ENCODE measurements at places on chromosomes 7 and 10. TPM values are rescaled to one million over a fixed set of nuclear protein-coding genes. Genes with fewer than 3 reads are reported as not detected.
A peak's percentile ranks its signal among the peaks of the same experiment; 100 is the strongest.

GRCh38 chr10:101726115-101726387, 31.1 kb upstream of the FBXW4 start:
- DNase-seq, result no peak
- peaks cover 16% of the 10 kb centered on the region for H3K27me3 ChIP-seq
- no peaks in the 10 kb centered on the region for H3K4me1 ChIP-seq
- no peak overlapping the region for H3K4me3 ChIP-seq

DNA sequence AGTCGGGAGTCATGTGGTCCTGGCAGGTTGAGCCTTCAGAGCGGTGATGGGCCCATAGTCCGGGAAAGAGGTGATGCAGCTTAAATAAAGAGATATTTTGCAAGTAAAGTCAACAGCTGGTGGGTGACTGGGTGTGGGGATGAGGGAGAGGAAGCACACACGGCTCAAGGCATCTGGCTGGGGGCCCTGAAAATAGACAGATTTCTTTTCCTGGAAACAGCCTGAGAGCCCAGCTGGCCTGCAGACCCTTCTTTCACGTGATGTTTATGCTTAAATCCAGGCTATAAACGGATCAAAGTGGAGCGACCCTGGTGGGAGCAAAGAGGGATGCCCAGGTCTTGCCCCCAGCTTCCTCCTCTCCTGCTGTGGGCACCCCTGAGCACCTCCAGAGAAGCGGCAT, 149.1 kb downstream of the TEX36 start:
- DNase-seq, result no peak
- H3K36me3 ChIP-seq, result no peaks in the 10 kb centered on the region
- no peaks in the 10 kb centered on the region for H3K4me1 ChIP-seq

GRCh38 chr7:80379034-80379982, 132.6 kb downstream of the GNAT3 start:
- H3K4me1 ChIP-seq, result peaks cover 10% of the 10 kb centered on the region
- H3K27ac ChIP-seq, result peak overlapping the region; percentile 45
- no peak overlapping the region for H3K4me3 ChIP-seq

- no peak for DNase-seq
- peaks cover 6% of the 10 kb centered on the region for H3K4me1 ChIP-seq
- no peak overlapping the region for H3K4me3 ChIP-seq
- H3K36me3 ChIP-seq, result no peaks in the 10 kb centered on the region
- peaks cover 5% of the 10 kb centered on the region for H3K27me3 ChIP-seq
These were observed 17.7 kb upstream of the CFAP46 start for GRCh38 chr10:132960071-132960472.

DNA sequence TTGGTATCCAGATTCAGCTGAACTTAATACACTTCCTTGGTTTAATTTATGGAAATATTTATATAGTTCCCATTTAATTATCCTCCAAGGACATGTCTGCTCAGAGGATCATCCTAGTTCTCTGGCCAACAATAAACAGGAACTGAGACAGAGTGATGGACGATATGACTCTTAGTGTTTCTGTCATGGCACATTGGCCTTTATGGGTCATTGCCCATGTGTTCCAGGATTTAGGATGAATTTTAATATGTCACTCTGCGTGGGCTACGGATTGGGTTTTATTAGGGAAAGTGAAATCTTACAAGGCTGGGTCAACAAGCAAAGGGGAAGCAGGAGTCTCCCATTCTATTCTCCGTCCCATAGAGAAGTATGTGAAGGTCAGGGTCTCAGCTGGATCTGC, 18.8 kb upstream of the TNPO3 start:
- H3K27me3 ChIP-seq, result peaks cover 31% of the 10 kb centered on the region
- H3K4me3 ChIP-seq, result no peak overlapping the region
- H3K27ac ChIP-seq, result no peak overlapping the region
- H3K4me1 ChIP-seq, result no peaks in the 10 kb centered on the region

DNA sequence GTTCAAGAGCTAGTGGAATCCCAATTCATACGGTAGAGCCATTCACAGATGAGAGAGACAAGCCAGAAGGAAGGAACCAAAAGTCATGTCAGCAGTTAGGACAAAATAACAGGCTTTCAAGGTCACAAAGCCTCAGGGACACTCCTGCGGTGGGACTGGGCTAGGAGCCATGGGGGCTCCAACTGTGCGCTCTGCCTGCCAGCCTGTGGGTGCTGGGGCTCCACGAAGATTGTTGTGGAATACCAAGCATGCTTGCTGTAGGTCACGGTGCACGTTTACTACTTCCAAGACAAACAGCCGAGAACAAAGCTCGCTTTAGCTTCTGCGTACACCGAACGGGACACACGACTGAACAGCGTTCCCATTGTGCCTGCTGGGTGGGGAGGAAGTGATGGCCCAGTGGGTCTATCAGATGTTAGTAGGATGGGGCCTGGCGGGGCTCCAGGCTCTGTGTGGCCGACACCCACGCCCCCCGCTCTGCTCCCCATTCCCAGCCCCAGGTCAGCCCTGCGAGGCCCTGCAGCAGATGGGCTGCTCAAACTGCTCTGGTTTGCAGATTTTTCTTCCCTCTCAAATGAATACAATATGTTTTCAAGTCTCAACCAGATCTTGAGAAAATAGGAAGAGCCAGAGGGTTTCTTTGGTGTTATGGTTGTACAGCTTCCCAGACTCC, 158.9 kb downstream of the EGFR start:
- peaks cover 77% of the 10 kb centered on the region for H3K36me3 ChIP-seq
- no peak overlapping the region for H3K4me3 ChIP-seq
- peak overlapping the region; percentile 72 for H3K27ac ChIP-seq
- H3K4me1 ChIP-seq, result peaks cover 18% of the 10 kb centered on the region
- H3K27me3 ChIP-seq, result no peaks in the 10 kb centered on the region
- DNase-seq, result peak; percentile 38

- no peaks in the 10 kb centered on the region for H3K27me3 ChIP-seq
- DNase-seq, result no peak
- H3K4me1 ChIP-seq, result no peaks in the 10 kb centered on the region
- no peak overlapping the region for H3K4me3 ChIP-seq
- H3K36me3 ChIP-seq, result no peaks in the 10 kb centered on the region
These were observed 50.0 kb upstream of the CELF2 start for GRCh38 chr10:10967581-10968256.

GRCh38 chr7:101838837-101839483, 21.5 kb downstream of the CUX1 start:
- no peak overlapping the region for H3K4me3 ChIP-seq
- no peak overlapping the region for H3K27ac ChIP-seq
- DNase-seq, result no peak
- H3K4me1 ChIP-seq, result no peaks in the 10 kb centered on the region

DNA sequence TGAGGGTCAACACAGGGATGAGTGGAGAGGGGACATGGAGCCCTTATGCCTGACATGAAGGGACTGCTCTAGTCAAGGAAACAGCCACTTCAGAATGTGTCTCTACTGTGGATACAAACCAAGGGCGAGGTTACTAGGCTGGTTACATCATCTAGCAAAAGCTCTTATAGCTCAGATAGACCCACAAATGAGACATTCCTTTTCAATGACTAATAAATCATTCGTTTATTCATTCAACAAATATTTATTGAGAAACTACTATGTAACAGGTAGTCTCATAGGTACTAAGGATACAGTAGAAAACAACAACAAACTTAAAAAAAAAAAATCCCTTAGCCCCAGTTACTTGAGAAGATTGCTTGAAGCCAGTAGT, 219.5 kb downstream of the KIAA1217 start:
- peaks cover 10% of the 10 kb centered on the region for H3K4me1 ChIP-seq
- H3K4me3 ChIP-seq, result no peak overlapping the region
- no peaks in the 10 kb centered on the region for H3K27me3 ChIP-seq
- H3K27ac ChIP-seq, result no peak overlapping the region

- DNase-seq, result peak; percentile 64
- peaks cover 2% of the 10 kb centered on the region for H3K27me3 ChIP-seq
- no peak overlapping the region for H3K4me3 ChIP-seq
- H3K27ac ChIP-seq, result no peak overlapping the region
- H3K36me3 ChIP-seq, result no peaks in the 10 kb centered on the region
- peaks cover 21% of the 10 kb centered on the region for H3K4me1 ChIP-seq
These were observed 5.8 kb downstream of the ZNF365 start for GRCh38 chr10:62380016-62380415.

DNA sequence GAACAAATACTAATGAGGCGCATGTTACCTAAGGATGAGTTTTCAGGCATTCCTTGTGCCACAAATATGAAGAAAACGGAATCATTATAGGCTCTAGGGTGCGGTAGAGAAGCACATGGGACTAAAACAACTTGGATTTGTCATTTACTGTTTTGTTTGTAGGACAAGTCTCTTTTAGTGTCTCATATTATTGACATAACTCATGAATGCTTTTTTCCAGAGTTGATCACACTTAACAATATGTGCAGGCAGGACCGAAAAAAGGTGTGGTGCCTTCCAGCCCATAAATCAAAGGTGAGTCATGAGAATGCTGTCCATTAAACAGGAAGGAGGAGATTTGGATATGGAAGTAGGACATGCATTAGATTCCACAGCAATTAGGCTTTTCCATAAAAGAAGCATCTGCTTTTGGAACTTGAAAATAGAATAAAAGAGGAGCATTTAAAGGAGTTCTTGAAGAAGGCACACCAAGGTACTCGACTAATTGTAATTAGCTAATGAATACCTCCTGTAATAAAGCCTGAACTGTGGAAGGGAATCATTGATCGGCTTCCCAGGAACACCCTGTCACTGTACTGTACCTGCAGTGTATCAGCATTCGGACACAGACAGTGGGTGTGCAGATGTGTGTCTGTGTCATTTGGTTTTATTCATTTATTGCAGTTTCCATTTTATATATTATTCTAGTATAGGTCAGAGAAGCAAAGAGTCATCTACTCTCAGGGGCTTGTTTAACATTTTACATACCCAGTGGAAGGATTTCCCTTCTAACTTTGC, 119.7 kb upstream of the KLF14 start:
- peaks cover 54% of the 10 kb centered on the region for H3K36me3 ChIP-seq
- H3K4me3 ChIP-seq, result no peak overlapping the region
- no peak for DNase-seq
- H3K27me3 ChIP-seq, result no peaks in the 10 kb centered on the region
- H3K27ac ChIP-seq, result peak overlapping the region; percentile 10

DNA sequence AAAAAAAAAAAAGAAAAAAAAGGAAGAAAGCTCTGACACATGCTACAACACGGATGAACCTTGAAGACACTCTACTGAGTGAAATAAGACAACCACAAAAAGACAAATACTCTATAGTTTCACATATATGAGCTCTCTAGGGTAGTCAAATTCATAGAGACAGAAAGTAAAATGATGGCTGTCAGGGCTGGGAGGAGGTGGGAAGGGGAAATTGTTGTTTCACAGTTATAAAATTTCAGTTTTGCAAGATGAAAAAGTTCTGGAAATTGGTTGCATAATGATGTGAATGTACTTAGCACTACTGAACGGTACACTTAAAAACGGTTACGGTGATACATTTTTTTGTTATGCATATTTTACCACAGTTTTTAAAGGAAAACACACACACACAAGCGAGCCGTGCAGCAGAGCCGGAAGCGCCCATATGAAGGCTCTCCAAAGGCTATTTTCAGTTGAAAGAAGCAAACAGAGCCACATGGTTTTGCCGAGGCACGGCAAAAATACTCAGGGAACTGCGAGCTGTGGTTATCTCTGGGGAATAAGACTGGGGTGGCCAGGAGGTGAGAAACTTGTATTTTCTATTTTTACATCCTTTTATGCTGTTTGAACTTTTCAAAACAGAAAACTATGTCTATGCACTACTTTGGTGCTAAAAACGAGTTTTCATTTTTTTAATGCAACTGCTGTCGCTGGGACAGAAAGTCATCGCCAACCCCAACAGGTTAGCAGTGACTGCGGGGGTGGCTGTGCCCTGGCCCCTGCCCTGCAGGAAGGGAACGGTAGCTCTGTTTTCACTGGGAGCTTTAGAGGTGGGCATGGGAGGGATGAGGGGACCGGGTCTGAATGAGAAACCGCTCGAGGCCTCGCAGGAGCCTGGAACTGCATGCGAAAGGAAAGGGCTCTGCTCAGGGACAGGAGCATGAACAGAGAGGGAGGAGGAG, 132.9 kb downstream of the OAT start:
- peak; percentile 49 for DNase-seq
- no peaks in the 10 kb centered on the region for H3K27me3 ChIP-seq
- no peaks in the 10 kb centered on the region for H3K4me1 ChIP-seq
- peak overlapping the region; percentile 41 for H3K4me3 ChIP-seq
- H3K36me3 ChIP-seq, result no peaks in the 10 kb centered on the region

GRCh38 chr10:1273372-1274105, 217.4 kb downstream of the WDR37 start:
- no peak overlapping the region for H3K4me3 ChIP-seq
- no peaks in the 10 kb centered on the region for H3K27me3 ChIP-seq
- H3K36me3 ChIP-seq, result no peaks in the 10 kb centered on the region
- DNase-seq, result no peak
- no peaks in the 10 kb centered on the region for H3K4me1 ChIP-seq

- DNase-seq, result no peak
- no peaks in the 10 kb centered on the region for H3K27me3 ChIP-seq
- H3K4me3 ChIP-seq, result no peak overlapping the region
- no peaks in the 10 kb centered on the region for H3K36me3 ChIP-seq
- no peak overlapping the region for H3K27ac ChIP-seq
- H3K4me1 ChIP-seq, result no peaks in the 10 kb centered on the region
These were observed 138.2 kb downstream of the ELMO1 start for GRCh38 chr7:37310327-37311080.

The NCF1 gene
- total RNA-seq, result under 0.01 TPM

The CALML3 gene
- total RNA-seq, result not detected

The SRI gene
- 66.3 TPM for total RNA-seq

The UBTD1 gene
- 32.7 TPM for total RNA-seq

The TAF3 gene
- 2.2 TPM for total RNA-seq

The CALCR gene
- not detected for total RNA-seq

The MMP21 gene
- not detected for total RNA-seq

Measured in osteoblast (primary cell).